ENCODE measurements at places on chromosomes 11 and 22.

GRCh38 chr22:24695561-24696511 lies 78.7 kb downstream of the PIWIL3 start:
- peak; percentile 25 for DNase-seq

GRCh38 chr22:49530671-49531367 lies 296.9 kb downstream of the BRD1 start:
- no peak for DNase-seq

- no peak for DNase-seq
Measured at GRCh38 chr11:30431127-30431814, 108.4 kb downstream of the ARL14EP start.

GRCh38 chr22:44329179-44329796 lies 16.5 kb upstream of the SHISAL1 start:
- DNase-seq, result peak; percentile 21

DNA sequence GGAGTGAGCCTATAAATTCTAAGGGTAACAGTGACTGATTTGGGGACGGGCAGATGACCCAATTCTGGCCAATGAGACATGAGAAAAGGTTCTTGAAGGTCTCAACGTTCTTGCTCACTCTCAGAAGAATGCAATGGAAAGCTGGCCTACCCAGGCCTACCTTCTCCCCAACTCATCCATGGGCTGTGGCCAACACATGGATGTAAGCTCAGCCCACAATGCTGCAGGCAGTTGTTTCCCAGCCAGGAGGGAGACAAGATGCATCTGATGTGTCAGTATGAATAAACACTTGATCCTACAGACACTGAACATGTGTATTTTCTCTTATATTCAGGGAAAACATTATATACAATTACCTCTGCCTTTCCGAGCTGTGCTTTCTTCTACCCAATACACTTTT lies 24.4 kb downstream of the PI4KA start:
- DNase-seq, result no peak

- no peak for DNase-seq
Measured at GRCh38 chr11:67238894-67239782, 27.1 kb upstream of the GRK2 start.

- DNase-seq, result no peak
Measured at GRCh38 chr11:70643642-70644041, 245.3 kb downstream of the CTTN start.

- peak; percentile 86 for DNase-seq
Measured at GRCh38 chr11:65588199-65589054, 7.2 kb downstream of the KCNK7 start.

DNA sequence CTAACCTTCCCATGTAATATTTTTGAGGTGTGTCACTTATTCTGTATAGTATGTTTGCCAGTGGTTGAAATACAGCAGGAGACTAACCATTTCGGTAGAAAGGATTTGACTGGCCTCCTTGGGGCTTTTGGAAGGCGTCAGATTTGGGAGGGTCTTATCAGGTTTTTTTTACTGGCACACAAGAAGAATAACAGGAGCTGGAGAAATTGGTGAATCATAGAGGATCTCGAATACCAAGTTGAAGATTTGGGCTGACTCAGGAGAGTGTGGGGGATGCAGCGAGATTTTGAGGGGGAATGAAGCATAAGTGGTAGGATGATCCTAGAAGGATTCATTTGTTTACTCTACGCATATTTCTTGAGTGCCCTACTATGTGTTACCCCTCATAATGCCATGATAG lies 200.5 kb downstream of the DDX10 start:
- DNase-seq, result no peak

DNA sequence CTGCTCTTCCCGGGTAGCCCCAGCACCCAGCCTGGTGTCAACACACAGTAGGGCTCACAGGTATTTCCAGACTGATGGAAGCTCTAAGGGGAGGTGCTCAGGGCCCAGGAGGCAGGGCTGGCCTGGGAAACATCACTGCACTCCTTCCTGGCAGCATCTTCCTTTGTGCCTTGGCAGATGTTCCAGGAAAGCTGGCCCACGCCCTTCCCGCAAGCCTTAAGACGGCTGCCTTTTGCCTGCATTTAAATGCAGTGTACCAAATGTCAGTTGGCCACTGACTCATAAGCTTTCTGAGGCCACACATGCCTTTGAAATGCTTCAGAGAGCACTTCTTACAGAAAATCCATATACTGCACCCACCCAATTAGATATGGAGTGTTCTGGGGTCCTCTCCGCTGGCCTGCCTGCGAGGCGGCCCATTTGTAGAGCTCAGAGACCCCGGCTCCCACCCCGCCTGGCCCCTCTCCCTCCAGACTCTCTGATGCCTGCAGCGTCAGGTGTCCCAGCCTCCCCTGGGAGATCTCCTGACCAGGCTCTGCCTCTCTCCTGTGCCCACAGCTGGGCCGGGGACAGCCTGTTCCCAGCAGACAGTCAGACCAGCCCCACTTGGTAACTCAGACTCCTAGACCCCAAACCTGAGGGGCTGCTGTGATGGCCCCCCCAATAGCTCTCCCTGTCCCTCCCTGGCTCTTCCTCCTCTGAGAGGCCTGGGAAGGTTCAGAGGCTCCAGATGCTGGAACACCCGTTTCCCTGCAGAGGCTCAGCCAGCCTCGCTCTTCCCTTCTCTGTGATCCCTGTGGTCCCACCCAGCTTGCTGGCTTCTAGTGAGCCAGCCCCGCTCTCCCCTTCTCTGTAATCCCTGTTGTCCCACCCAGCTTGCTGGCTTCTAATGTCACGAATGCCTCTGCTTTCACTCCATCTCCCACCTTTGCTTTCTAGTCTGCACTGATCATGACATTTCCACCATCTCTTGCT lies 47.6 kb upstream of the THY1 start:
- DNase-seq, result no peak

DNA sequence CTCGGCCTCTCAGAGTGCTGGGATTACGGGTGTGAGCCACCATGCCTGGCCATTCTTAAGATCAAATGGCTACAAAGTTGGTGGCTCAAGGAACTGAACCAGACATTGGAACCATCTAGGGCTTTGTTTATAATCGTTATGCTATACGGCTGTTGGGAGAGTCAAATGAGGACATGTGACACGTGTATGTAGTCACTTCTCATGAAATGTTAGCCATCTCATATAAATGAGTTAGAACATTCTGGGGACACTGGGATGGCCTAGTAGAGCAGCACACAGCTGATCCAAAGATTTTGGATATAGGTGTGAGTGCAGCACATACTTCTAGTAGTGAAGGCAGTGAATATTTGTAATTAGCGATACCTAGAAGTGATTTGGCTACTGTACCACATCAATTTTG lies 6.6 kb upstream of the RBM4 start:
- no peak for DNase-seq

DNA sequence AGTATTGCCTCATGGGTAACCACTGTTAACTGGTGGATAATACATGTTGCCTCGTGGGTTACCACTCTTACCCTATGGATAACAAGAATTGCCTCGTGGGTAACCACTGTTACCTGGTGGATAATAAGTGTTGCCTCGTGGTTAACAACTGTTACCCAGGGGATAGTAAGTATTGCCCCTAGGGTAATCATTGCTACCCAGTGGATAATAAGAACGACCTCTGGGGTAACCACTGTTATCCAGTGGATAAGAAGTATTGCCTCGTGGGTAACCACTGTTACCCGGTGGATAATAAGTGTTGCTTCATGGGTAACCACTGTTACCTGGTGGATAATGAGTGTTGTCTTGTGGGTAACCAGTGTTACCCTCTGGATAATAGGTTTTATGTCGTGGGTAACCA lies 28.1 kb upstream of the NXPE4 start:
- no peak for DNase-seq

- DNase-seq, result peak; percentile 6
Measured at GRCh38 chr11:120337355-120338106, 1.3 kb downstream of the ARHGEF12 start.

DNA sequence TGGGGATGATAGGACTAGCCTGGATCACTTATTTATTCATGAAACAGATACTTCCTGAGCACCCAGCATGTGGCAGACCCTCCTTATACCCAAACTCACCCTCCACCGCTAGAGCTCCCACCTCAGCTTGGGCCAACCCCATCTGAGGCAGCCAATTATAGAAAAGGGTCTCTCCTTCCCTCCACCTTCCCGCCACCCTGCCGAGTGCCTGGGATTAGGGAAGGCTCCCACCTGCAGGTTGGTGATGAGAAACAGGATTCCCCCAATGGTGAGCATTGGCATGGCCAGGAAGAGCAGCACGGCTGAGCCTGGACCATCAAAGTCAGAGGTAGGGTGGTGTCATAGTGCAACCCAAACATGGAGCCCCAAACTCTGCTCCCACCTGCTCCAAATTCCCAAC lies 5.9 kb downstream of the SLC43A3 start:
- DNase-seq, result no peak

DNA sequence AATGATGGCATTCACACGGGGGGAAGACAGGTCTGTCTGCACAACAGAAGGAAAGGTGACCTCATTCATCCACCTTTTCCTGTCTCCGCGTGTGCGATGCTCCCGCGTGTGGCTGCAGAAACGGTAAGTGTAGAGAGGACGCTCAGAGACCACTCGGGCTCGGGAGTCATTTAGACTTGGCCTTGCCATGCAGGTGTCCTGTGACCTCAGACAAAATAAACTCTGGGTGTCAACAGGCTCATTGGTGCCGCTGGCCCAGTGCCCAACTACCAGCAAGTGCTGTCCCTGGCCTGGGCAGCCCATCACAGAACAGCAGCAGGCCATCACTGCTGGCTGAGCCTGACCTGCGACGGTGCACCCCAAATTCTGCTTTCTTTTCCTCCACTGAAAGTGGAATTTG lies 48.1 kb upstream of the ARFGAP3 start:
- DNase-seq, result no peak

- DNase-seq, result peak; percentile 62
Measured at GRCh38 chr11:105032495-105032894, 2.4 kb downstream of the CASP1 start.

DNA sequence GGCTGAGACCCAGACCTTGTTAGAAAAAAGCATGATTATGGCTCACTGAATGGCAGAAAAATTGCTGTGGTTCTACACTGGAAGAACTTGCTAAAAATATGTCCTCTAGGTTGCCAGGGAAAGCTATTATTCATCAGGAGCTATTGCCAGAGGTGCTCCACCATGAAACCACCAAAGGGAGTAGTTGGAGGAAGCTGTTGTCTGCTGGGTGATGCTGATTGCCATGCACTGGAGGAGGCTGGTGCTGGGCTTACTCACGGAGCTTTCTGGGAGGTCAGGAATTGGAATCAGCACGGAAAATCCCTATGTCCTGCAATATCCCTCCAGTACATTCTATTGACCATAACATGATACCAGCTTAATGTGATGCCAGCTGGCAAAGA lies 199.6 kb upstream of the ZBED5 start:
- DNase-seq, result no peak

DNA sequence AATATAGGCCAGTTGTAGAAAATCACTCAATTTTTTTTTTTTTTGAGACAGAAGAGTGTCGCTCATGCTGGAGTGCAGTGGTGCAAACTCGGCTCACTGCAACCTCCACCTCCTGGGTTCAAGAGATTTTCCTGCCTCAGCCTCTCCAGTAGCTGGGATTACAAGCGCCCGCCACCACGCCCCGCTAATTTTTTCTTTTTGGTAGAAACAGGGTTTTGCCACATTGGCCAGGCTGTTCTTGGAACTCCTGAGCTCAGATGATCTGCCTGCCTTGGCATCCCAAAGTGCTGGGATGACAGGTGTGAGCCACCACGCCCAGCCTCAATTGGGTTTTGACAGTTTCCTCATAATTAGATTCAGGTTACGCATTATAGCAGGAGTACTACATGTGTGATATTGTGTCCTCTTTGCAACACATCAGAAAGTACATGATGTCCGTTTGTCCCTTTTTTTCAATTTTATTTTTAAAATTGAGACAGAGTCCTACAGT lies 2.6 kb upstream of the ATP6V1E1 start:
- no peak for DNase-seq

DNA sequence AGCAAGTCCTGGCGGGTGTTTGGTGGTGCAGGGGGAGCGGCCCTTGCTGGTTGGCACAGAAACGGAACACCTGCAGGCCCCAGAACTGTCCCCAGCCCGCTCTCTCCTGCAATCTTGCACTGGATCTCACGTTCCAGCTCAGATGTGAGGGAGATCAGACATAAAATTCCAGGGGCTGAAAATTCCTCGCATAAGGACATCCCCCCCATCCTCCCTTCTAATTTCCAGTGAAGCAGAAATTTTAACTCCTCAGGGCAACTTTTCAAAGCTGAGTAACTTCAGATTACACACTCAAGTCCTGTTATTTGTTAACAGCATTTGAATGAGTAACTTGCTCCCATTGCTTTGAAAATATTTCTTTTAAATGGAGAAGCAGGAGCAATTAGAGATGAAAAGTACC lies 40.3 kb upstream of the RASSF10 start:
- DNase-seq, result no peak

- peak; percentile 21 for DNase-seq
Measured at GRCh38 chr11:19380375-19380774, 139.6 kb upstream of the E2F8 start.
